AG10803 (cell line): ENCODE measurements at places on chromosomes 5 and 9.

GRCh38 chr5:35212122-35212982, 17.9 kb downstream of the PRLR start:
- DNase-seq: no peak

DNA sequence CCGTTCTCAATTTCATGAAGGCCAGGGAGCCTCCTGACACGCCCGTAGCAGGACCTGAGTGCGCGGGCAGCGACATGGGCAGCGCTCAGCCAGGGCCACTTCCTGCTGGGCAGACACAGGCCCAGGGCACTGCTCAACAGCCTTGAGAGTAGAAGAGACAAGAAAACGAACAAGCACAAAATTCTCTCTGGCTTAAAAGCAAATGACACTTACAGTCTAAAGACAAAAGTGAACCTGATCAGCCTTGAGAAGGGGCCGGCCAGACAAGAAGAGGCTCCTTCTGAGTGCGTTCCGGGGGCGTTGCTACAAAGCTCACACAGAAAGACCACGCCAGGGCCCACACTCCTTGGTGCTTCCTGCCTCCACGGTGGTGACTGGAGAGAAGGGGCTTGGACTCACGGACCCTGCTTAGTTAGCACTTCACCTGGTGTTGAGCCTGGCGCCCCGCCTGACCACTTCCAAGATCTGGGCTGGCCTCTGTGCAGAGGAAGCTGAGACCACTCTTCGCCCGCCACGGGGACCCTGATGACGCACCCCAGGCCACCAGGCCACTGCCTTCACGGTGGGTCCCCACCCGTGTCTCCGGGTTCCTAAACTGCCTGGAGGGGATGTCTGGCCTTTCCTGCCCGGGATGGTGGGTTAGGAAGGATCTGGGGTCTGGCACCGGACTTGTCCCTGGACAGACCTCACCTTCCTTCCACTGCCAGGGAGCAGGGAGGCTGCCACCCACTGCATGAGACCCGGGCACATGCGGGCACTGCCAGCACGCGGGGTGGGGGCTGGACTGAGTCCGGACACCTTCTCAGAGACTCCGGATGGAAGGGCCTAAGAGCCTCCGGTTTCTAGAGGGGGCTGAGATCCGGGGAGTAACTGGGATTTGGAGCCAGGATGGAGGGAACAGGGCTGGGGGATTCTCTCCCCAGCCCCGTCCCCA, 1.3 kb downstream of the SLC12A7 start:
- DNase-seq: no peak

- no peak for DNase-seq
Observed at GRCh38 chr5:128426090-128426534, 111.9 kb downstream of the FBN2 start.

DNA sequence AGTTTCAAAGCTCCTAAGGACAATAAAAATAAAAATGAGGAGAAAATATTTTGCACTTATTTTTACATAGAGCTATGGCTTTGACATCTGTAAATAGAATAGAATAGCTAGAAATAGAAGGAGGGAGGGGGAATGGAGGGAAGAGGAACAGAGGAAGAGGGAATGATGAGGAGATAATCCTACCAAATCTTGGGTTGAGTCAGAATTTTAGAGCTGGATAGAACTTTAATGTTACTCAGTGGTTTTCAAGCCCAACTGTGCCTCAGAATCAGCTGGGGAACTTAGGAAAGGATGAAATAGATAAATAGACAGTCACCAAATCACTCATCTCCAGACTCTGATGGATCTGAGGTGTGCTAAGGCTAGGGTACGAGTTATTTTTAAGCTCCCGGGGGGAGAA, 190.3 kb upstream of the FREM1 start:
- DNase-seq: no peak

- DNase-seq: peak; percentile 24
Observed at GRCh38 chr9:71703172-71703872, 65.0 kb downstream of the CEMIP2 start.

DNA sequence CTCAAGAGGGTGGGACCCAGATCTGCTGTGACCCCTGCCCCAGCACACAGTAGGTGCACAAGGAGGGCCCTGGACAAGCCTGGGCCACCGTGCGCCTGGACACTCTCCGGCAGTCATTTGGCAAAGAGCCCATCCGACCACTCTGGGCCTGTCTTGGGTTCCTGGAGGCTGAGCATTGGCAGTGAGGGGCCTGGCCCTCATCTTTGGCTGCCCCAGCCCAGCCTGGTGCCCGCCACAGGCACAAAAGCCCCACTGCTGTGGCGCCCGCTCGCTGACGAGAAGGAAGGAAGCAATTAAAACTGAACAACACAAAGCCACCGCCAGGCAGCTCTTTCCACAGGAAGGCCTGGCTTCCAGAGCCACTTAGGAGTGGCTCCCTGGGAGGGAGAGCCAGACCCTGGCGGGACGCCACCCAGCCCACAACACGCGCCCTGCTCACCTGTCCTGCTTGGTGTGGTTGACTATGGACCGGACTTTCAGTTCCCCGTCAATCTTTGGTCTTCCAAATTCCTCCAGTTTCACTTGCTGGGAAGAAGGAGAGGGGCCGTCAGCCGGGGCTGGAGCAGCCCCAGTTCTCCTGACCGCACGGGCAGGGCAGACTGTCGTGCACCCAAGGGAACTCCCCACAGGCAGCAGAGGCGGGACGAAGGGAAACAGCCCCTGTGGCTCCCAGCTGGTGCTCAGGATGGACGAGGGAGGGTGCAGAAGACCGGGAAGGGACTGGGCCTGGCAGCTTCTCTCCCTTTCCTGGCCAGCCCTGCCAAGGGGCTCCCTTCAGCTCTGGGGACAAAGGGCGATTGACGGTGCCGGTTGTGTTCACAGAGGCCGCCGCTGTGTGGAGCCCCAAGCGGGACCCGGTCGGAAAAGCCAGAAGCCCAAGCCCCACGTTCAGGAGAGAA, 50.9 kb upstream of the SARDH start:
- no peak for DNase-seq

- DNase-seq: peak; percentile 24
Observed at GRCh38 chr9:112894699-112895098, 4.0 kb upstream of the SLC46A2 start.

GRCh38 chr5:65753189-65753588, 31.2 kb downstream of the NLN start:
- no peak for DNase-seq

DNA sequence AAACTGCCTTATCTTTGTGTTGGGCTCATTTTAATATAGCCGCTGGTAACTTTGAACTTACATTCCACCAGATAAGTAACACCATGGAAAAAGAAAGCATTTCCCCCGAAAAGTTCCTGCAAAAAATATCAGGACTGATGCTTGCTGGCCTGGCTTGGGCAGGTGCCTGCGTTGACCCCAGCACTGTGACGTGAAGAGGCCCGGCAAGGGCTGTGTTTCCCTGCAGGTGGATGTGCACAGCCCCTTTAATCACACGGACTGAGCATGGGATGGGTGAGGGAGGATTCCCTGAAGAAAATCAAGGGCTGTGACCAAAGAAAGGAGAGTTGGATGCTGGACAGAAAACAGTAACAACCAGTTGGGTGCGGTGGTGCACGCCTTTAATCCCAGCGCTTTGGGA, 138.2 kb downstream of the NSG2 start:
- no peak for DNase-seq

DNA sequence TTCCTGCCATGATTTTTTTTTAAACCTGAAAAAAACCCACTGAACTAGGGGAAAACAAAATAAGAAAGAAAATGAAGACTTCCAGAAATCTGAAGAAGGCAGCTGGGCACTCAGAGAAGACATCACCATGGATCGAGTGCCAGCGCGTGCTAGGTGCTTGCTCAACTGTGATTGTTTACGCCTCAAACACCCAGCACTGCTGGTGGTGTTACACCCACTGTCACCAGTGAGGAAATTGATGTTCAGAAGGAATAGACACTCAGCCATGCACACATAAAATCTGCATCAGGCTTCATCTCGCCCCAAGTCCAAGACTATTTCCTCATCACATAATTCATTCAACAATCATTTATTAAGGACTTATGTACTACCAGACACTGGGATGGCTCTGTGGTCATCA, 82.1 kb downstream of the HRH2 start:
- DNase-seq: no peak

DNA sequence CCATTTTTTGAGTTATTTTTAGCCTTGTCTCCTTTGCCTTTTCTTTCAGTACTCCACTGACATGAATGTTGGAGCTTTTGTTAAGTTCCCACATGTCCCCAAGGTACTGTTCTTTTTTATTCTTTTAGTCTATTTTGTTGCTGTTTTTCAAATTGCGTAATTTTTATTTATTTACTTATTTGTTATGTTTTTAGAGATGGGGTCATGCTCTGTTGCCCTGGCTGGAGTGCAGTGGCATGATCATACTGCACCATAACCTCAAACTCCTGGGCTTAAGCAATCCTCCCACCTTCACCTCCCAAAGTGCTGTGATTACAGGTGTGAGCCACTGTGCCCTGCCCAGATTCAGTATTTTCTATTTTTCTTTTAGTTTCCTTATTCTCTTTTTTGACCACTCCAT, 5.4 kb upstream of the PCDHA1 start:
- no peak for DNase-seq

GRCh38 chr9:132794730-132795380, 83.2 kb downstream of the AK8 start:
- no peak for DNase-seq

- DNase-seq: no peak
Observed at GRCh38 chr5:180898621-180899246, at the start of gene BTNL8. TSS of gene BTNL8 (plus strand) at chr5:180899159. CDS start at chr5:180899311, 152 bp downstream.

GRCh38 chr5:42808888-42809611, 2.6 kb downstream of the SELENOP start:
- no peak for DNase-seq

DNA sequence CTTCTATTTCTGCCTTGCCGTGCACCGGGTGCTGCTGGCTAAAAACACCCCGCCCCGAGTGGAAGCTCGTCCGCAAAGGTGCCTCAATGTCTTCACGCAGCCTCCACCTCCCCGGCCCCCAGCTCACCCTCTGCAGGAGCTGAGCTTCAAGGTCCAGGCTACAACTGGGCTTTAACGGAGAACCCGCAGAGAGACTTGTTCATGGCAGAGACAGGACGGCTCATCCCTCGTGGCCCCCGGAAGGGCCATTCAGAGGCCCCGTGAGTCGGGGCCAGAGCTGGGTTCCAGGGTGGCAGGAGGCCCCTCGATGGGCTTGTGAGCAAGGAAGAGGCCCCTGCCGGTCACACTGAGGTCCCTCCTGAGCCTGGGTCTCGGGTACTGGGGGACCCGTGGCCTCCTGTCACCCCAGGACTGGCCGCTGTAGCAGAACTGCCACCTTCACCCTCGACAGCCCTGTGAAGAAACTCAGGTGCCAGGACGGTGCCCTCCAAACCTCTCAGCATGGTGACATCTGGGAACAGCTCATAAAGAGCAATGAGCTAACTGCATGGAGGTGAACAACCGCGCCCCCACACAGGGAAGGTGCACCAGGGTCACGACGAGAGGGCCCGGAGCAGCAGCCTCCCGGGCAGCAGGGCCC, 58.0 kb upstream of the UBAC1 start:
- no peak for DNase-seq

DNA sequence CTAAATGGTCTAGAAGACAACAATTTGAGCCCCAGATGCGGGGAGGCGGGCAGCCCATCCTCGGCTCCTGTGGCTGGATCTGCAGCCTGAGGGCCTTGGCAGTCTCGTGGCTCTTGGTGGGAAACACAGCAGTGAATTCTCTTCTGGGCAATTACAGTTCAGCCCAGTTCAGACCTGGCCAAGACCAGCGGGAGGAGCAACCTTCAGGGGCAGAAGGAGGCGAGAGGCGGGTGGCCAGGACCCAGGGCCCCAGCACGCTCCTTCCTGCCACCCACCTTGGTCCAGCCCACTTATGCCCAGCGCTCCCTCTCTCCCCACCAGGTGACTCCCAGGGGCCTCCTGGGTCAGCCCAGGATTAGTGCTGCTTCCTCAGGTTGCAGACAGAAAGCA, 7.8 kb downstream of the MYMK start:
- no peak for DNase-seq

- no peak for DNase-seq
Observed at GRCh38 chr9:124295159-124295794, 37.5 kb downstream of the NEK6 start.

DNA sequence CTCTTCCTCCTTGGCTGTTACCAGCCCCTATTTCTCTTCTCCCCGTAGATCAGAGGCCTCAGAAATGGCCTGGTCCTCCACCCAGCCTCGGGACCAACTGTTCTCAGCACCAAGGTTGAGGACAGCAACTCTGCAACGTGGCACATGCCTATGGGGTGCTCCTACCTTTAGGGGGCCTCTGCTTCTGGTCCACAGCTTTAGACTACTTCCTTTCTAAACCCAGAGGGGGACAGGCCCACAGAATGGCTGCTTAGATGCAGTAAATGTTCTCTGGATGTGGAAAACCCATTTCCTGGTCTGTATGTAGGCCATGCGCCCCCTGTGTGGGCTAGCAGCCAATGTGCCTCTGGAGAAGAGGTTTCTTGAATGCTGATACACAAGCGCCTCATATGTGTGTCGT, 68.4 kb downstream of the NRG2 start:
- no peak for DNase-seq

- peak; percentile 80 for DNase-seq
Observed at GRCh38 chr5:9015260-9015936, 530.5 kb downstream of the SEMA5A start.

DNA sequence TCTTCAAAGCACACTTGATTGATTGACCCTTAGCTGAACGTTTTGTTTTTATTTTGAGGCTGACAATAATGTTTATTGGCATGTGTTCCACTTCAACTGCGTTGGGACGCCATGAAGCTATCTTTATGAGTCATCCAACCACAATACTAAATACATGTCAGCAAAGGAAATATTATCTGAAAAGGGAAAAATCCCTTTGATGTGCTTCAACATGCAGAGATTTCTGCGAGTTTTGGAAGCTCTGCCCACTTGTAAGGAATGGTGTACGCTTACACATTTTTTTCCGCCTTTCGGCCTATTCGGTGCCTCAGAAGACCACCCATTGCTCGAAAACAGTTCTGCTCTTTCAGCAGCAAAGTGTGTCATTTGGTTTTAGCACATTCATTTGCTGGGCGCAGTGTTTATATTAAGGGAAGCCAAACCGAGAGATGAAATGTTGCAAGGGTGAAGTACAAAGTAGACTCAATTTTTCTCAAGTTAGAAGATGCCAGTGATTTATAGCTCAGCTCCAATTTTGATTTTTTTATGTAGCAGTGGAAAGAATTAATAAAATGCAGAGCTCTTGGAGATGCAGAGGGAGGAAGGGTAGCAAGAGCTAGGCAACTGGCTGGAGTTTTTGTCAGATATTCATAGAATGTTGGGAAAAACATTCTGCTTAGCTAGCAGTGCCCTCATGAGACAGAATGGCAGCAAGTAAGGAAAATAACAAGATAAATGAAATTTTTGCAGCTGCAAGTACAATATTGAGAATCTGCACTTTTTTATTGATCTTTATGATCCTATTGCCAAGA, 68.9 kb downstream of the PRDM6 start:
- peak; percentile 69 for DNase-seq

GRCh38 chr5:115542086-115542485, 2.5 kb downstream of the FEM1C start:
- peak; percentile 20 for DNase-seq
